ELF-1 (cell line): ENCODE measurements at places on chromosomes 6 and 20.

DNA sequence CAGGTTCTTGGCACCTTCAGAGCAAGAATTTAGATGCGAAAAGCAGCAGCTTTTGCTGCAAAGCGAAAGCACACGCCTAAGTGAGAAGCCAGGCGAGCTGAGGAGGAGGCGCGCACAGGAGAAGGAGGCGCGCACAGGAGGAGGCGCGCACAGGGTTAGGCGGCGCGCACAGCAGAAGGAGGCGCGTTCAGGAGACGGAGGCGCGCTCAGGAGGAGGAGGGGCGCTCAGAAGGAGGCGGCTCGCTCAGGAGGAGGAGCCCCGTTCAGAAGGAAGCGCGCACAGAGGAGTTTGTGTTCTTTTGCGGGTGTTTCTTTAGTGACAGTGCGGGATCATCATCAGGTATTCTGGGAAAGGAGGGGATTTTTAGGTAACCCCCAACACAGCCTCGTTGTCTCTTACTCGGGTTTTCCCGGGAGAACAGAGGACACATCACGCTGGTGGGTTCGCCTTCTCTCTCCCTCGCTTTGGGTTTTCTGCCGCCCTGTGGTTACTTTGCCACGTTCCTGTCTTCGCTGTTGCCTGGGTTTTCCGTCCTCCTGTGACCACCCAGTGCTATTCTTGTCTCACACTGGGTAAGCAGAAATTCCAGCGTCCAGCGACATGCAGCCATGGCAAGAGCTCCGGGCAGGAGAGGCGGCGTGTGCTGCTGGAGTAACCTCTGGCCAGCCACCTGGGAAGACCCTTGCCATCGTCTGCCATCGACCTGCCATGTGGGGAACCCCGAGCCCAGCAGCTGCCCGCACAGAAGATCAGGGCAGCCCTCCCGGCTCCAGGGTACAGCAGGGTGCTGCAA, 47.0 kb downstream of the WDR27 start:
- peak; percentile 87 for DNase-seq

DNA sequence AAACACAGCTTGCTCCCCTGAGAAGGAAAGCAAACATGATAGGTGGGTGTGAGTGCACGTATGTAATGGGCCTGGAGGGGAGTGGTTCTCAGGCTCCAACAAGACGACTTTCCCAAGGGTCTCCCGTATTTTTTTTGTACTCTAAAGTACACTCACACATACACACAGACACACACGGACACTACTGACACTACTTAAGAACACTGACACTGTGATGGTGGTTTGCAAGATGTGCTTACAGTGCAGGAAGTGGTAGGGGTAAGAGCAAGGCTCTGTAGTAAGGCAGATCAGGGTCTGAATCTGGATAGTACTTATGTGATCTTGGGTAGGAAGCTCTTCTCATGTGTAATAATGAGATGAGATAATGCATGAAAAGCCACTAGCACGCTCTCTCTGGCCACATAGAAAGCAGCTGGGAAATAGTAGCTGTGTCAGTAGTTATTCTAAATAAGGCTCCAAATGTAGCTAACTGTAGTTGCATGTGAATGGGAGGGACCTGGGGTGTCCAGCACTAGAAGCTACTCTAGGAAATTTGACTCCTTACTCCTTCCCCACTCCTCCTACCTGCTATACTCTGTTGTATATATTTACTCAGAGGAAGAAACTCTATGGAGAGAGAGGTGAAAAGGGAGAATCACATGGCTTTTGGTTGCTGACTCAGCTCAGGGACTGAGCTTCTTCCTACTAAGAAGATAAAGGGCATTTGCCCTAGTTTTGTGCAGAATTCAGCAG, 8.4 kb upstream of the ZBTB24 start:
- no peak for DNase-seq

DNA sequence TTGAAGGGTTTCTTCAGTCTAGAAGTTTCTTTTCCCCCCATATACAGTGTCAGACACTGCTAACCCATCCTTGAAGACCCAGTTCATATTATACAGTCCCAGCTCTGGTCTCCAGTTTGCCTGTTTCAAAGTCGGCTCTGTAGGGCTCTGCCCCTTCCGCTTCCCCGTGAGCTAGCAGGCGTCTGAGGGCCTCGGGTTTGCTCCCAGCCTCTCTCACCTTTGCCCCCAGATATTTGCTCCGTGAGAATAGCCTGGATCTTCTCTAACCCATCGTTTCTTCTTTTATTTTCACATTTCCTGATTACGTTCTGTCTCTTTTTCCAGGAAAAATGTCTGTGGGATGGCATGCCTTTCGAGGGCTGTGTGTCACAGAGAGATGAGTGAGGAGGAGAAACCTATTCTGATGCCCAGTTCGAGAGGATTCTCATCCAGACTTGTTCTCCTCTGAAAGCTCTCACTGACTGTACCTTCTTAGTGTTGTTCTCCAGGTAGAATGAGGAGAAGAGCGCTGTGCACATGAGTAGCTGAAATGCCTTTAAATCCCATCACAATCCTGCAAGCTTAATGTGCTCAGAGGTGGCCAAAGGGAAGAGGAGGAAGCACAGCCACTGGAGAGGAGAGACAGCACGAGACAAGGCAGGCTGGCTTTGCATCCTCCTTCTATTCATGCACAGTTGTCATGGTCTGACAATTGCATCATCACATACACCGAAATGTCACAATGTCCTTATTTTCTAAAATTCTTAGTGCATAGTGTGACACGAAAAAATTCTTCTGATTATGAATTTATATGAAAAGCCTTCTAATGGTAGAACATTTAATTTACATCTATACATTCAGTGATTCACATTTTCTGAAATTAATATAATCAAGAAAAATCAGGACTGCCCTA, 171.1 kb downstream of the FOXA2 start:
- DNase-seq: no peak

GRCh38 chr6:25034431-25034921, 98.7 kb upstream of the RIPOR2 start:
- DNase-seq: no peak

- DNase-seq: no peak
Measured at GRCh38 chr6:107108201-107108890, 7.0 kb downstream of the BEND3 start.

DNA sequence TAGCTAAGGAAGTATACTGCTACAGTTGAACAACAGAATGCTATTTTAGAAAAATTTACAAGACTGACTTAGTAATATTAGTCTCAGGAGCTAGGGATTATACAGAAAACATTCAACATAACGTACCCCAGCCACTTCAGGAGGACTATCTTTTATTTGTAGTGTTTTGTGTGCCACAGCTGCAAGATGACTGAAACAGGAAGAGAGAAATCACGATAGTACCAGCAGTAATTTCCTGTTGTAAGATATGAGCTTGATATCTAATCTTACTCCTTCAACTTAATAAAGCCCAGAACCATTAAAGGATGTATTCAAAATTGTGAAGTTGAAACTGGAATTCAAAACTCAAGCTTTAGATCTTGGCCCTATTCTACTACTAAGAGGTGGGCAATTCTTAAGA, 42.1 kb downstream of the SLC35A1 start:
- no peak for DNase-seq

GRCh38 chr6:63998991-63999390, 363.4 kb downstream of the PHF3 start:
- DNase-seq: no peak

GRCh38 chr6:40671694-40672050, 84.5 kb upstream of the LRFN2 start:
- DNase-seq: no peak

DNA sequence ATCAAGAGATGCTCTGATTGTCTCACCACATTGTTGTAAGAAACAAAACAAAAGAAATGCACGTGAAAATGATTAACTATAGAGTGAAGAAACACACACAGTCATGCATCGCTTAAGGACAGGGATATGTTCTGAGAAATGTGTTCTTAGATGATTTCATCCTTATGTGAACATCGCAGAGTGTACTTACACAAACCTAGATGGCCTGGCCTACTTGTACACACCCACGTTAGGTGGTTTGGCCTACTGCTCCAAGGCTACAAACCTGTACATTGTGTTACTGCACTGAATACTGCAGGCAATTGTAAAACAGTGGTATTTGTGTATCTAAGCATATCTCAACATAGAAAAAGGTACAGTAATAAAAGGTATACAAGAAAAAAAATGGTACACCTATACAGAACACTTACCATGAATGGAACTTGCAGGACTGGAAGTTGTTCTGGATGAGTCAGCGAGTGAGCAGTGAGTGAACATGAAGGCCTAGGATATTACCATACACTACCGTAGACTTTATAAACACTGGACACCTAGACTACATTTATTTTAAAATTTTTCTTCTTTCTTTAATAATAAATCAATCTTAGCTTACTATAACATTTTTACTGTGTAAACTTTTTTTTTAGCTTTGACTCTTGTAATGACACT, 48.6 kb downstream of the FKBP5 start:
- no peak for DNase-seq

DNA sequence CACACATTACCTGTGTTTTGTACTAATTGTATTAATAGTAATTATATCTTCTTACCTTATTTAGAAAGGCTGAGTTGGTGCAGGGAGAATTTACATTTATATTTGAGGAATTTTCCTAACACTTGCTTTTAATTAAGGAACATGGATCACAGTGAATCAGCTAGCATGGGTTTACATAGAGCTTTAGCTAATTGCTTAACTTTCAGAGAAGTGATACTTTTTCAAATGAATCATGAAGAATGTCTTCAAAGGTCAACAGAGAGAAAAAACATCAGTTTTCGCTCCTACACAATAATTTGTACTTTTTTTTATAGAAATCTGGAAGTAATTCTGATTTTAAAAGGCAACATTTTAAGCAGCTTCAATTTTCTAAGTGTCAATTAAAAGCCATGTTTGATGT, 195.0 kb upstream of the HEY2 start:
- DNase-seq: no peak

DNA sequence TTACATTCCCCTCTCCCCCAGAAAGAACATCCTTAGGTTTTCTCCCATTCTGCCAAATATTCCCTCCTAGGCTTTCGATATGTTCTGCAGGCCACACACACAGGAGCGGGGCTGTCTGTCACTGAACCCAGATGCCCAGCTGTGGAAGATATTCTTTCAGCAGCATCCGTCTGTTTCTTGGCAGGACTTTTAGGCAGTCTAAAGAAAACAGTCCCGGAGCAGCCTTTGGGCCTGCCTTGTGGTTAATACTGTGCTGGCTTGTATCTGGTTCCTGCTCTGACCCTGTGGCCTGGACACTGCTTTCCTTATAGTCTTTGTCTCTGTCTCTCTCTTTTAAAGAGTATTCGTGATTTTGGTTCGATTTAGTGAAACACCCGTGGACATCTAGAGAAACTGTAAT, 94.6 kb upstream of the SUPT3H start:
- no peak for DNase-seq

- peak; percentile 80 for DNase-seq
Measured at GRCh38 chr6:39088331-39088730, 26.7 kb downstream of the SAYSD1 start.

DNA sequence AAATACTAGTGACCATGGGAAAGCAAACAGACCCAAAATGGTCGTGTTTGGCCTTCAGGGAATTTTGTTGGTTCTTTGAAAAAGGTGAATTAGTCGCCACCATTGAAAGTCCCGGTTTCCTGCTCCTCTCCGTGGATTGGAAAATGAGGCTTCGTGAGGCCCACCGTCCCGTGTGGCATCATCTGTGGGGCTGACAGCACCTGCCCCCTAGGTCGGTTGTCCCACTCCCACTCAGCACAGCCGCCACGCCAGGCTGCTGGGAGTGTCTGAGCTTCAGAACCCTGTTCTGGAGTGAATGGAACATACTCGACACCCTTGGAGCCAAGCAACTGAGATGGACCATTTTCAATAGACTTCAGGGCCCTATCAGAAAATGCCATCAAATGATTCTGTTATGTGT, 33.0 kb upstream of the FOXC1 start:
- DNase-seq: no peak
